T-cell (primary cell): ENCODE measurements at places on chromosomes 1 and 21. TPM values are rescaled to one million over a fixed set of nuclear protein-coding genes. Genes with fewer than 3 reads are reported as not detected.
A peak's percentile ranks its signal among the peaks of the same experiment; 100 is the strongest.

OTUD7B gene
- total RNA-seq = 7.8 TPM

ST6GALNAC5 gene
- not detected for total RNA-seq

DNA sequence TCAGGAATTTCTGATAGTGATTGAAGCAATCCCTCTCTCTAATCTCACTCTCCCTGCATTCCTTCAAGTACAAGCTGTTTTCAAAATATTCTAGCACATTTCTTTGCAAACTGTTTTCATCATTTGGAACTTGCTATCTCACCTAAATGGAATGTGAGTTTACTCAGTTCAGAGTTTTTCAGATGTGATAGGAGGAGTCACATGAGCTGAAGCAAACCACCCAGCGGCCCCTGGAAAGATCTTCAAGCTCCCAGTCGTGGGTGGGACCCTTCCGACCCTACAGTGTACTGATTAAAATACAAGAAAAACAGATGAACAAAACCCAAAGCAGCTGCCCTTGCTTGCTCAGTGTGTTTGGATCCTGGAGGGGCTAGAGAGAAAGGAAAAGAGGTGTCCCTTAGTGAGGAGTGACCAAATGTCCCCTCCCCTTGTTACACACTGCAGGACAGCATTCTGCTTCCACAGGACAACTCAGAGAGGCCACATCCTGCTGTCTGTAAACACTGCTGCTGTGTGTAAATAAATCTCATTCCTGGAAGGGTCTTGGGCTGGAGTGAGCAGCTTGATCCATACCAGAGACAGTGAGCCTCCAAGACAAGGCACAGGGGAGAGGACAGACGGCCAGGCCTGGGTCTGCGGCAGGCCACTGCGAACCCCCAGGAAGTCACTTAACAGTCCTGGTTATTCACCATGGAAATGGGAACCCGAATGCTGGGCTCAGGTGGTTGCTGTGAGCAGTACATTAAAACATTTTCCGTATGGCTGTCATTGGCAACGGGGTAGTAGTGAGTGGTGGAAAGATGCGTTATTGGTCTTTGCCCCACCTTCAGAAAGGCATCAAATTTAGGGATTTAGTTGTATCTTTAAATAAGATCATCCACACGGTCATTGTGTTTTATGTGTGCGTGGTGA is 229.2 kb downstream of the RHOU start:
- H3K4me3 ChIP-seq = no peak overlapping the region
- H3K4me1 ChIP-seq = no peaks in the 10 kb centered on the region

DNA sequence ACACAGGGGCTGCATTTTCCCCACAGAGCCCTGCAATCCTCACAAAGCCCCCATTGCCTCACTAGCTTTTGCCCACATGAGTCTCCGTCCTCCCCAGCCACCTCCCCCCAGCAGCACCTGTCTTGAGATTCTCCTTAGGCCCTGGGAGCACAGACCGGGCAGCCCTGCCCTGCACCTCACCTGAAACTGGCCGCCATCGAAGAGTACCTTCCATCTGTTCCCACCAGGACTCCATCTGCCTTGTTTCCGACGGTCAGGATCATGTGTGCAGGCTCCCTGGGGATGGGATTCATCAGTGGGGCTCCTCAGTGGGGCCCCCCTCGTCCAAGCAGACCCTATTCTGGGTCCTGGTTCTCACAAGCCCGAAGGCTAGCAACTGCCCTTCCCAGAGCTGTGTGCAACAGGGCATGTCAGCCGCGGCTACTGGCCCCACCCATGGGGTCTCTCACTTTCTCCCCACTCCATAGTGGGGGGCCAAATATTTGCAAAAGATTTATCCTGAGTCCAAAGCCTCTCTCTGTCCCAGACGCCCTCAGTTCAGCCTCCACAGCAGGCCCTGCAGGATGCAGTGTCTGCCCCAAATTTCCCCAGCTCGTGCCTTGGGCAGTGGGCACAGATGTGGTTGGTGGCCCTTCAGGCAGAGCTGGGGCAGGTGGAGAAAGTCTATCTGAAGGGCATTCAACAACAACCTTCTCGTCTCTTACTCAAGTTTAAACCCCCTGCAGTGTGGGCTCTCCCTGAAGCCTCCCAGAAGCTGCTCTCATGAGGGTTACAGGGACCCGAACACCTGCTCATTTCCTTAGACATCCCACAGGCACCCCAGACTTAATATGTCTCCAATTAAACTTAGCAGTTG is 4.8 kb downstream of the PDZK1IP1 start:
- DNase-seq = no peak
- no peaks in the 10 kb centered on the region for H3K27me3 ChIP-seq
- H3K4me3 ChIP-seq = no peak overlapping the region
- no peaks in the 10 kb centered on the region for H3K36me3 ChIP-seq

SUSD4 gene
- 5.4 TPM for total RNA-seq

DNA sequence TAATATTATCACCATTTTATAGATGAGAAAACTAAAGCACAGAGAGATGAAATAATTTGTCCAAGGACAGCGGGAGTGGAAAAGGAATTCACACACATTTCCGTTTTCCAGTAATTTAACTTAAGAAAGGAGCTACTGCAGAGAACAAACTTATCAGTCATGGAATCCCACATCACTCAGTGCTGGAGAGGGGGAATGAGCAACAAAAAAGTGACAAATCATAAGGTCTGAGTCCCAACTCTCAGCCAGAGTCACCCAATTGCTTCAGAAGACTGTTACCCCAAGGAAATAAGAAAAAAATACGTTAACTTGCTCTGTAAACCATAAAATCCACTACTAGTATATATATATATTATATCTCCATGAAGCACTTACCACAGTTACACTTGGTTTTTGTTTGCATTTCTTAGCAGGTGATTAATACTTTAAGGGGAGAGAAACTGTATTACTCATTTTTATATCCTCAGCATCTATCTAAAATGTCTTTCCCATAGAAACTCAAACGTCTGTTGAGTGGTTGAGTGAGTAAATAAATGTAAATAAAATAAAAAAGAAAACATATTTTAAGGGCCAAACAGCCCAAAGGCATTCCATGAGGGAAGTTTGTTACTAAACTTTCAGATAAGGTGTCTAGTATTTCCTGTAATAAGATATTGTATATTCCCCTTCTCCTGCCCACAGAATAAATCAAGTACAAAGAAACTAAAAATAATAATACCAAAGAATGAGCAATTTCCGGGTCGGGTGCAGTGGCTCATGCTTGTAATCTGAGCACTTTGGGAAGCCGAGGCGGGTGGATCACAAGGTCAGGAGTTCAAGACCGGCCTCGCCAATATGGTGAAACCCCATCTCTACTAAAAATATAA is 76.8 kb downstream of the SLC45A1 start:
- H3K4me1 ChIP-seq = peaks cover 42% of the 10 kb centered on the region
- peaks cover 13% of the 10 kb centered on the region for H3K36me3 ChIP-seq
- no peaks in the 10 kb centered on the region for H3K27me3 ChIP-seq
- peak overlapping the region; percentile 61 for H3K27ac ChIP-seq

- H3K4me3 ChIP-seq = no peak overlapping the region
- H3K4me1 ChIP-seq = no peaks in the 10 kb centered on the region
- no peak overlapping the region for H3K27ac ChIP-seq
- H3K27me3 ChIP-seq = no peaks in the 10 kb centered on the region
Observed at GRCh38 chr1:57007472-57007871, 41.7 kb upstream of the C8B start.

- H3K4me3 ChIP-seq = no peak overlapping the region
- H3K36me3 ChIP-seq = peaks cover 81% of the 10 kb centered on the region
- H3K27me3 ChIP-seq = no peaks in the 10 kb centered on the region
- H3K27ac ChIP-seq = no peak overlapping the region
Observed at GRCh38 chr1:236887081-236887480, 92.0 kb downstream of the MTR start.

DNA sequence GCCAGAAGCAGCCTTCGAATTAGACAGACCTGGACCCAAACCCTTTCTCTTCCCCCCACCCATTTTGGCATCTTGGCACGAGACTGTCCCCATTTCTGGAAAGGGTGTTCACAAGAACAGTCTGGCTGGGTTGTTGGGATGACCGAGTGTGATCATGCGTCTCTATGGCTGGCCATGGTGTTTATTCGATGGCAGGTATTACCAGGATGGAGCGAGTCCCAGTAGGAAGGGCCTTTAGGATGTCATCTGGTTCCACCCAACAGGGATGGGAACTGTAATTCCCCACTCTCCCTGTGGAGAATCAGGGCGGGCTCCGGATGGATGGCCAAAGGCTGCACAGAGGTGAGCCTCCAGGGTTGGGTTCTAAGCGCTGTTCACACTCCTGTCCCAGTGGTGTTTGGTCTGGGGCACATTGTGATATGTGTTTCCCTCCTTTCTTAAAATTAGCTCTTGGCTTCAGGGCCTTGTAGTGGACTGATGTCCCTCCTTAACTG is 33.4 kb upstream of the ATP5PO start:
- H3K27ac ChIP-seq = peak overlapping the region; percentile 99
- peaks cover 7% of the 10 kb centered on the region for H3K36me3 ChIP-seq
- H3K4me1 ChIP-seq = peaks cover 45% of the 10 kb centered on the region
- DNase-seq = no peak
- no peak overlapping the region for H3K4me3 ChIP-seq
- H3K27me3 ChIP-seq = no peaks in the 10 kb centered on the region

SPRR1A gene
- total RNA-seq = not detected

DNA sequence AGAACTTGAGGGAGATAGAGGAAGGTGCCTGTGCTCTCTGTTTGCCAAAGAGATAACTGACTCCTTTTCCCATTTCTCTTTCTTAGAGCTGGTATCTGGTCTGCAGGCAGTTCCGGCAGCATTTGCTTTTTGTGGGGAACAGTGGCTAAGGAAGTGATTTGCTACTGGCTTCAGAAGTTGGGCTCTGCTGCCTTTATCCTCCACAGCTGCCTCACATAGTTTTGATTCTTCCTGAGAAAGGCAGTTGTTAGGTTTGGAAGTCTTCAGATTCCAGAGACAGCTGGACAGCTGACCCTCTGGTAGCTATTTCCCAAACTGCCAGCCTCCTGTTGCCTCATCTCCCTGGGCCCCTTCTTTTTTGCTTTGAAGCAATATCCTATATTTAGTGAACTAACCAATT is 62.6 kb upstream of the MACF1 start:
- no peaks in the 10 kb centered on the region for H3K4me1 ChIP-seq
- no peaks in the 10 kb centered on the region for H3K36me3 ChIP-seq
- H3K4me3 ChIP-seq = no peak overlapping the region
- H3K27ac ChIP-seq = no peak overlapping the region
- no peaks in the 10 kb centered on the region for H3K27me3 ChIP-seq

DNA sequence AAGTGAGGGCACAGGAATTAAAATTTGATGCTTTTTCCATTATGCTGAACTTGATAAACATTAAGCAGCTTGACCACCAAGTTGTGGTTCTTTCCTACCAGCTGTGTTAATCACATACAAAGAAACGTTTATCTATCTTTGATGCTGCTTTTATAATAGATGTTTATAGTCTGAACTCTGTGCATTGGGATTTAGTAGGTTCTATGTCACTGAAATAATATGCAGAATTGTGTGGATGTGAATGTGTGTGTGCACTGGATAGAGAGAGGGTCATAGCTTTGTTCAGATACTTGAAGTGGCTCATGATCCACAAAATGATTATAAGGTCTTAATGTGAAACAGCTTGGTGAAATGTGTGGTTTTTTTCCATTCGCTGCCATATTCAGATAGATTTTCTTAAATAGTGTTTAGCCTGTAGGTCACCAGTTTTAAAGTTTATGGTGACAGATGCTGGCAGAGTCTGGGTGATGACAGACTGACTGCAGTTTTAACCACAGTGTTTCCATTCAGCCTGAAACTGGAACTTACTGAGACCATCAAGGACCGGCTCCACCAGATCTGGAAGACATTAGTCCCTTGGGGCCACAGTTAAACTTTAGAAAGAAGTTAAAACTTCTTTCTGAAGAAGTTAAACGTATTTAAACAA is 10.2 kb downstream of the DDI2 start:
- no peak overlapping the region for H3K27ac ChIP-seq
- no peak overlapping the region for H3K4me3 ChIP-seq
- H3K36me3 ChIP-seq = peaks cover 3% of the 10 kb centered on the region
- H3K27me3 ChIP-seq = no peaks in the 10 kb centered on the region
- DNase-seq = no peak
- H3K4me1 ChIP-seq = no peaks in the 10 kb centered on the region

GRCh38 chr1:11521582-11522399 is 42.8 kb downstream of the DISP3 start:
- no peaks in the 10 kb centered on the region for H3K4me1 ChIP-seq

DNA sequence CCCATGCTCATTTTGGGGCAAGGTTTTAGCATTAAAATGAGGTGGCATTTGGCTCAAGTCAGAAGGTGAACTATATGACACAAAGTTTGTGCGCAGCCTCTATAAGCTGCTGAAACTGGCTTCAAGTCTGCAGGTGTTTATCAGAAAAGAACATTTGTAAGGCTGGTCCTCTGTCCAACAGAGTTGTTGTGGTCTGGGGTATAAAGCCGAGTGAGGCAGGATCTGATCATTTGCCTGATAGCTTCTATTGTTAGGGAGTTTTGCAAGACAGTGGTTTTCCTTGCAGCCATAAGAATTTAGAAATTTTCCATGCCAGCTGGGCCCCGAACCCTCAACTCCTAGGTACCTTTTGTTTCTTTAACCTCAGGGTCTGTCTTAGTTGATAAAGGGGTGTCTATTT is 130.8 kb downstream of the PGBD5 start:
- no peaks in the 10 kb centered on the region for H3K4me1 ChIP-seq
- H3K27me3 ChIP-seq = peaks cover 20% of the 10 kb centered on the region
- H3K36me3 ChIP-seq = no peaks in the 10 kb centered on the region
- no peak overlapping the region for H3K27ac ChIP-seq
- H3K4me3 ChIP-seq = no peak overlapping the region

DNA sequence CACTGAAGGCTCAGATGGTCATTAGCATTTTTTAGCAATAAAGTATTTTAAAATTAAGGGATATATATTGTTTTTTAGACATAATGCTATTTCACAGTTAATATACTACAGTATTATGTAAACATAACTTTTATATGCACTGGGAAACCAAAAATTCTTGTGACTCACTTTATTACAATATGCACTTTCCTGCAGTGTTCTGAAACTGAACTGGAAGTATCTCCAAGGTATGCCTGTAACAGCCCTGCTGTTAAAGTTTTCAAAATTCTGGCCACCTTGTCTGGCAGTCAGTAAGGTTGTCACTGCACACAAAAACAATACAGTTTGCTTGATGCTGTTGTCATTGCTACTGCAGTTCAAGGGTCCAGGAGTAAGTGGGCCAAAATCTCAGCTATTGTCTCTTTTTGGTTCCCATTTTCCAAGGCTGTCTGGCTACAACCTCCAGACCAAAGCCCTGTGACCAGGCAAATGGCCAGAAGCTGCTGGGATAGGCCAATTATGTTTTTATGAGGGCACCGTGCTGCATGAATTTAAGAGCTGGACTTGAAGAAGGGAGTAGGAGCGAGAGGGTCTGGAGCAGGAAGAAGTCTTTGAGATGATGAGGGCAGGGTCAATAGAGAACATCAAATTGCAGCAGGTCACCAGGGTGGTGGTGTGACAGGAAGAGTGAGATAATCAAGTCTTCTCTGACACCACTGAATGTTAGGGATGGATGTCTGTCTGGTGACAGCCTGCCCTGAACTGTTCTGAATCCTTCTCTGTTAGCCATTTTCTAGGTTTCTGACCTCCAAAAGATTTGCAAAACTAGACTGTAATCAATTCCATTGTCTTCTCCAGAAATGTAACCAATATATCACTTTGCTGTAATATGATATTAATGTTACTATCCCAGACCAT is 82.3 kb upstream of the CACHD1 start:
- no peaks in the 10 kb centered on the region for H3K4me1 ChIP-seq
- H3K36me3 ChIP-seq = no peaks in the 10 kb centered on the region
- no peak overlapping the region for H3K27ac ChIP-seq
- H3K27me3 ChIP-seq = no peaks in the 10 kb centered on the region
- DNase-seq = no peak
- H3K4me3 ChIP-seq = no peak overlapping the region

- H3K36me3 ChIP-seq = peaks cover 20% of the 10 kb centered on the region
- H3K27ac ChIP-seq = no peak overlapping the region
- H3K27me3 ChIP-seq = peaks cover 15% of the 10 kb centered on the region
- no peak for DNase-seq
Observed at GRCh38 chr1:19071674-19072281, 115.3 kb upstream of the IFFO2 start.

ZBTB8A gene
- 0.13 TPM for total RNA-seq

CRP gene
- total RNA-seq = 2.1 TPM
